ENCODE measurements at places on chromosomes 3 and 15.

- DNase-seq = no peak
Observed at GRCh38 chr3:168878655-168879054, 782.9 kb upstream of the GOLIM4 start.

GRCh38 chr3:24736701-24737100 lies 242.1 kb upstream of the THRB start:
- no peak for DNase-seq

- peak; percentile 1 for DNase-seq
Observed at GRCh38 chr3:8239718-8240695, 261.6 kb upstream of the LMCD1 start.

GRCh38 chr3:162770551-162770950 lies 1273.9 kb downstream of the OTOL1 start:
- DNase-seq = no peak

DNA sequence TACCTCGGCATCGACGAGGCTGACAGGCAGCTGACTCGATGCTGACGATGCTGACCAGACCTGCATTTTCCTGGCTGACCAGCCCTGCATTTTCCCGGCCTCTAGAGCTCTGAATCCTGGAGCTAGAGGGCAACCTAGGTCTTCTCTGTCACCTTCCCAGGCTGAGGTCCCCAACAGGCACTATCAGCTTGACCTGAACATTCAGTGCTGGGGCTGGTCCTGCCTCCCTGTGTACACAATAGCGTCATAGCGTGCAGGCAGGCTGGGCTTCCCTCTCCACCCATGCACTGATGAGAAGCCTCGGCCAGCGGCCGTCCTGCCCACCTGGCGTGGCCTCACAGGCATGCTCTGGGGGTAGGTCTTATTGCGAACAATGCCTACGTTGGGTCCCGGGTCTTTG lies 62.3 kb upstream of the SNRPA1 start:
- DNase-seq = no peak

GRCh38 chr3:41394896-41395295 lies 195.6 kb downstream of the CTNNB1 start:
- DNase-seq = no peak
